ENCODE measurements at places on chromosomes 1 and 21.

DNA sequence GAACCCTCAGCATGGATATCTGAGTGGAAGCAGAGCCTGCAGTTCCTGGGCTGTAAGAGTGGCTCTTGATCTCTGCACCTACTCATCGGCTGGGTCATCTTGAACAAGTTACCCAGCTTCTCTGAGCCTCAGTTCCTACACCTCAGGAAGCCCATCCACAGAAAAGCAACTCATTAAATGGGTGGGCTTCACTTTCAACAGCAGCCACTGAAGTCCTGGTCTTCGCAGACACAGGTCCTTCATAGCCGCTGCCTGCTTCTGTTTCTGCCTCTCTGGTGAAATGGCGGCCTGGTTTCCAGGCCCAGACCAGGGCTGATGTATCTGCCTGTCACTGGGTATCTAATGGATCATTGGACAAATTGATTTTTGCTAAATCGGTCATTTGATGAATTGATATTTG lies 571.4 kb downstream of the PTPRU start:
- DNase-seq = no peak

- DNase-seq = no peak
These were observed 146.6 kb upstream of the WNT4 start for GRCh38 chr1:22289307-22289995.

GRCh38 chr1:226223157-226223785 lies at the start of gene MIXL1:
TSS of gene MIXL1 (plus strand) at chr1:226223664. CDS start at chr1:226223682, 18 bp downstream.
- no peak for DNase-seq

DNA sequence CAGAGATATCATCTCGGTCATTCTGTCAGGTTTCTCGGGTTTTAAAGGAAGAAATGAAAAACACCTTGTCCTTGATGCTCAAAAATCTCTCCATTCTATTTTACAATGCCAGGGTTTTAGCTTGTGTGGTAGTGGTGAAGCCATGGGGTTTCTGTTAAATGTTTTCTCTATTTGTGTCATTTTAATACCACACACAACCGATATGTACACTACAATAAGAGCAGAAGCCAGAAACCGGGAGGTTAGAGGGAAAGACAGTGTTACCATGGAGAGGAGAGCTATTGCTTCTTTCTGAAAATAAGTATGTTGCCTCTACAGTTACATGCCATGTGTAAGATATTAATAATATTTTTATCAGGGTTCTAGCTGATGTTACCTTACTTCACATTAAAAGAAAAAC lies 2.8 kb downstream of the SLC35D1 start:
- no peak for DNase-seq

DNA sequence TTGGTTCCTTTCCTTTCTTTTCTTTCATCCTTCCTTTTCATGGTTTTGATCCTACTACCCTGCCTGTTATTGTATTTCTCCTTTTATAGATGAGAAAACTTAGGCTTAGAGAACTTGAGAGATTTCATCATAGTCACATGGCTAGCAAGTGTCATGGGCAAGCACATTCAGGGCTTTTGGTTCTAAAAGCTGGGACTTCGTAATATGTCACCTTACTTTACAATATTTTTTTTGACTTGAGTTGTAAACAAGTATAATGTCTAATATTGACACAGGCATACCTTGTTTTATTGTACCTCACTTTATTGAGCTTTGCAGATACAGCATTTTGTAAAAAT lies 70.7 kb downstream of the MTR start:
- DNase-seq = no peak

DNA sequence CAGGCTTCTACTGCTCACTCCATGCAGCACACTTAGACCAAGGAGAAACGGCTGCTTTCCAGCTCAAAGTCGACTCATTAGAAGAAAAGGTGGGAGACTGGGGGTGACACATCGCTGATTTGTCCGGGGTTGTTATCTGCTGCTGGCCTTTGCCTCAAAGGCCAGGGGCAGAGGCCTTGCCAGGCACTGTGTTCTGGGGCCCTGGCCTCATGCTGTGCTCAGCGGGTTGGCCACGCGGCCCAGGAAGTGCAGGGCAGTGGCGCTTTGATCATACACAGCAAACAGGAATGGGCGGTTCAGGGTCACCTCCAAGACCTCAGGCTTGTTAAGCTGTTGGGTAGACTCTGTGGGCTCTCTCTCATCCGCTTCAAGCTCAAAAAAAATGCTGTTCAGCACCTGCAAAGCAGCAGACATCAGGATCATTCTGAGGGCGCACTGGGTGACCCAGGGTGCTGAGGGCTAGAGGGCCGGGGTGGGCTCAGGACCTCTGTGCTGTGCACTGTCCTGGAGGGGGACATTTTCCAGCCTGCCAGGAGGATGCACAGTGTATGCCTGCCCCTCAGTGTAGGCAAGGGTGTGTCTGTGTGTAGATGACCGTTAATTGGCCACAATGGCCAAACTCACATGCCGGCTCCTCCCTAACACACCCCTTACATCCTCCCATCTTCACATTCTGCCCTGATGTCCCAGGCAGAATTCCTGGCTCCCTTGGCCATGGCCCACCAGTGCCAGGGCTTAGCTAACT lies 10.8 kb downstream of the AGT start:
- no peak for DNase-seq

GRCh38 chr1:97042551-97042950 lies 321.0 kb downstream of the PTBP2 start:
- no peak for DNase-seq

DNA sequence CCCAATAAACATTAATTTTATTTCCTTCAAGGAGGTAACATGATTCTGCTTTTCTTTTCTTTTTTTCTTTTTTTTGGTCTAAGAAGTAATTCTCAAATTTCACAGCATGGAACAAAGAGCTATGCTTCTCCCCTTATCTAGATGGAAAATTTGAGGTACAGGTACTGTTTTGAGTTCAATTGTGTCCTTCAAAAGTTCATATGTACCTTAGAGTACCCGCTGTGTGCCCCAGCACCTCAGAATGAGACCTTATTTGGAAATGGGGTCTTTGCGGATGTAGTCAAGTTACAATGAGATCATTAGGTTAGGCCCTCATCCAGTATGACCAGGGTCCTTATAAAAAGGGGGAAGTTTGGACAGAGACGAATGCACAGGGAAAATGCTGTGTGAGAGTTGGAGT lies 22.0 kb downstream of the ELAPOR1 start:
- no peak for DNase-seq

- no peak for DNase-seq
These were observed 35.5 kb upstream of the HHAT start for GRCh38 chr1:210293171-210293607.

DNA sequence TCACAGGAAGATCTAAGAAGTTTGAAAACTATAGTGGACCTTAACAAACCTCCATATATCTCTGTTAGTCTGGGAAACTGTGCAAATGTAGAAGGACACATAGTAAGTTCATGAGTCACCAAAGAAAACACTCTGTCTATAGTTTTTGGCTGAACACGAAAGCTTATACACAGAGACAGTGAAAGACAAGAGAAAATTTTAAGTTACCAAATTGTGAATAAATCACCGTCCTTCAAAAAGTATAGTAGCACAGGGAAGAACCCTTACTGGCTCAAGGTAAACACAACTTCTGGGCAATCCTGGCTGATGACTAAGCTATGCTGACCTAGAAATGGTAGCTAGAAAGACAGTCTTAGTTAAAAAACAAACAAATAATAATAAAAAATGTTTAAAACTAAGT lies 1057.9 kb downstream of the AMY1C start:
- no peak for DNase-seq

DNA sequence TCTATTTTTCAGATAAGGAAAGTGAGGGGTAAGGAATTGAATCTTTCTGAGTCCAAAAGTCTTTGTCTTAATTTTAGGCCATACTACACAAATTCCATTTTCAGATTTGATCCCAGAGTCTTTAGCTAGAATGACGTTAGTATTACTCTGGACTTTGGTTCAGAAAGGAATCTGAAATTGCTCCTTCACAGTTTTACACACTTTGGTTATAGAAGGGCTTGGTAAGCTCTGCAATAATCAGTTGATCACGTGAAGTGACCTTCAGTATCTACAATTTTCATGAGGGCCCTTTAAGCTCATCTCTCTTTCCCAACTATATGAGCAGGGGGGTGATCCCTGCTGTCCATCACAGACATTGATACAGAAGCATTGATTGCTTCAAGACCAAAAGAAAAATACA lies 103.4 kb upstream of the ESRRG start:
- no peak for DNase-seq
